ENCODE measurements at places on chromosomes 6 and 20.

DNA sequence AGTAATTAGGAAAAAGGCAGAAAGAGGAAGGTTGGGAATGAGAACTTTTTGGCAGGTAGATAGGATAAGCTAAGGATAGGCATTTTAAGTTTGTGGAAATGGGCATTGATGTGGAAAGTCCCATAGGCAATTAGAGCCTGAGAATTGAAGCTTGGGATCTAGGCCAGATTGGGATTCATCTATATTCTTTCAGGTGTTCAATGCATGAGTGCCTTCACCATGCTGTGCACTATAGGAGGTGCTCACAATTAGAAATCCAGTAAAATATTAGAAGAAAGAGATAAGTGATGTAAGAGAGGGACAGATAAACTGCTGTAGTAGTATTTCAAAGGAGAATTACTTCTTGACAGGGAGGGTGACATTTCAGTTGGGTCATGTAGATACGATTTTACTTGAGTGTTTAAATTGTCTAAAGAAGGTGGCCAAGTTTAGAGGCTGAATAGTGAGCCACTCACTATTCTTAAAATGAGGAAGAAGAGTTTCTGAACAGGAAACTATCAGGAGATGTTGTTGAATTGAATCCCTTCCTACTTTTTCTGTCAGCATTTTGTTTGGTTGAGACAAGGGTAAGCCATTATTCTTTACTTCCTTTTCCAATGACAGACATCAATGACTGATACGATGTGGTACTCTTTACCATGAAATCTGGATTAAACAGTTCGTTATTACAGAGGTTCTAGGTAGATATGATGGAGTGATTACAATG, 31.0 kb upstream of the CTAGE9 start:
- DNase-seq, result no peak

GRCh38 chr20:49028684-49029083, 17.4 kb upstream of the CSE1L start:
- DNase-seq, result no peak

DNA sequence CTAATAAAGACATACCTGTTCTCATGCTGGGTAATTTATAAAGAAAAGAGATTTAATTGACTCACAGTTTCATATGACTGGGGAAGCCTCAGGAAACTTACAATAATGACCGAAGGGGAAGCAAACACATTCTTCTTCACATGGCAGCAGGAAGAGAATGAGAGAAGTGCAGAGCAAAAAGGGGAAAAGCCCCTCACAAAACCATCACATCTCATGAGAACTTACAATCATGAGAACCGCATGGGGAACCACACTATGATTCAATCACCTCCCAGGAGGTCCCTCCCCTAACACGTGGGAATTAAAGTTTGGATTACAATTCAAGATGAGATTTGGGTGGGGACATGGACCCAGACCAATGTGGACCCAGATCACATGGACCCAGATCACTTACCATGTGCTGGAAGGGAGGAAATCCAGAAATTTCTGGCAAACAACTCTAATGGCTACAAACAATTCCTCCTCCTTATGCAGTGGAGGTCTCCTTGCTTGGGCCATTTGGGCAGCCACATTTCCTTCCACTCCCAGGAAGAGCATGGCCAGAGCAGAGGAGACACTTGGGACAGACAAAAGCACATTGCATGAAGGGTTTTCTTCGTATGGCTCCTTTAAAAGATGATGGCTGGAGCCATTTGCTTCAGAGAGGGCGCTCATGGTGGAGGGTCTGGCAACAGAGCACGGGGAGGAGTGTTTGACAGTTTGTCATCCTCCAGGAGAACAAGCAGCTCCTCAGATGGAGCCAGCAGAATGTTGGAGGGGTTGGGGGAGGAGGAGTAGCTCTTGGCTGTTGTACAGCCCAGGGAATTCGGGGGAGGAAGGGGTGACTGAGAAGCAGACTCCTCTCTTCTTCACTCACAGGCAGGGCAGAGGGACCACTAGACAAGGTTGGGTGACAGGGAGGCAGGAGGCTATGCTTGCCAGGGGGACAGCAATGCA, 30.4 kb downstream of the SERPINB9 start:
- DNase-seq, result no peak

DNA sequence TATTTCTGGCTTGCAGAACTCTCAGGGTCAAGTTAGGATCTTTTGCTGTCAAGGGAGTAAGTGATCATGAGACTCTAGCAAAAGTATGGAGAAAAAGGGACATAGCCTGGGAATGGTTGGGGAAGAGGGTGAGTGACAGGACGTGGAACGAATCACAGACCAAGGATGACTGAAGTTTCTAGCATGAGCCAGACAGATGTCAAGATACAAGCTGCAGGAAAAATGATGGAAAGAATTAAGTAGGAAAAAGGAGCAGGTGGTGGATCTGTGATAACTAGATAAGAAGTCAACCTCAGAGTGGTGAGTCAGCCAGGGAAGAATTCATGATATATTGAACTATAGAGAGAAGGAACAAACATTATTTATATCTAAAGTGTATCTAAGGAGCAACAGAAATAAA, 159.8 kb upstream of the SYNDIG1 start:
- no peak for DNase-seq

DNA sequence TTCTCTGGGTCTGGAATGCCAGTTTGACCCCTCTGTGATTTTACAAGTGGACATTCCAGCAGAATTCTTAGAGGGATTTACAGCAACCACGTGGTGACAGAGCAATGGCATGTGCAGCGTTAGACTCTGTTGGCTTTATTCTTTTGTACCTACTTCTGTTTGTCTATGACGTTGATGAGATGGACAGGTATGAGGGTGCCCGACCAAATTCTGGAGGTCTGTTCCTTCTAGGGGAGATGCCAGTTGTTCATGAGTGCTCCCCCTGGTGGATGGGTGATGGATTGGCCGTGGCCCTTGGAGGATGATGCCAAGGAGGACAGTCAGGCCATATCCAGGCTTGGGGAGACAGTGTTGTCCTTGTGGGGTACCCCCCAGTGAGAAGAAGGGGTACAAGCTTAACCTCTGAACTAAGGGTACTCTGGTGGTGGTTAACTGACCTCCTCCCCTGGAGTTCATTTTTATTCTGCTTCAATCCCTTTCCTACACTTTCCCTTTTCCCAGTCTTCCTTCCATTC, 198.6 kb downstream of the DTNBP1 start:
- peak; percentile 44 for DNase-seq

GRCh38 chr6:33739571-33739970, 7.1 kb downstream of the IP6K3 start:
- DNase-seq, result no peak

- DNase-seq, result no peak
These were observed 60.4 kb upstream of the AKAP12 start for GRCh38 chr6:151179321-151179720.

DNA sequence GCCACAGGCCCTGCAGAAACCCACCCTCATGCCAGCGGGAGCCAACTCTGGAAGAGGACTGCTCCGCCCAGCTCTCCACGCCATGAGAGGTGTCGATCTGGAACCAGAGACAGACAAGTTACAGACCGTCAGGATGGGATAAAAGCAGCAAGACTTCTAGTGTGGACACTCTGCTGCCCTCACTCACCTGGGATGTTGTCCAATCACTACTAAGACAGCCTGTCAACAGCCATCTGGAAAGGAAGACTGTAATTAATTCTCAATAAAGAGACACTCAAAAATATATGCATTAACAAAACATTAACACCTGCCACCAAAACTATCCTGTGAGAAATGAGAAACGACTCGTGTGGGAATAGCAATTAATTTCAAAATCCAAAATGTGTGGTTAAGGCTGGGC, 28.3 kb downstream of the SLC2A4RG start:
- DNase-seq, result no peak

GRCh38 chr6:71376830-71377229, 88.2 kb downstream of the OGFRL1 start:
- no peak for DNase-seq

GRCh38 chr20:33926425-33926824, 67.3 kb upstream of the RALY start:
- DNase-seq, result no peak

- no peak for DNase-seq
These were observed 1513.4 kb upstream of the DEFB115 start for GRCh38 chr20:29744071-29744470.

- DNase-seq, result no peak
These were observed 10.8 kb upstream of the MATN4 start for GRCh38 chr20:45318948-45319347.

DNA sequence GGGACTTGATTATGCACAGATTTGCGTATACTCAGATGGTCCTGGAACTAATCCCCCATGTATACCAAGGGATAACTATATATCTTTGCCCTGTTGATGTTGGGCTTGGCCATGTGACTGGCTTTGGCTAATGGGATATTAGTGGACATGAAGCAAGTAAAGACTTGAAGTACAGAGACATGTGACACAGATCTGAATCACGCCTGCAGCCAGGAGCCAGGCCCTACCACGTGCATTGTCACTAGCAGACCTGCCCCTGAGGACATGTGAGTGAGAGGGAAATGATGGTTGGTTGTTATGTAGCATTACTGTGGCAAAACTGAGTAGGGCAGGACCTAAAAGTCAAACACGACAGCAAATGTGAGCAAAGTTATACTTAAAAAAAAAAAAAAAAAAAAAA, 155.7 kb downstream of the AKAP7 start:
- no peak for DNase-seq

DNA sequence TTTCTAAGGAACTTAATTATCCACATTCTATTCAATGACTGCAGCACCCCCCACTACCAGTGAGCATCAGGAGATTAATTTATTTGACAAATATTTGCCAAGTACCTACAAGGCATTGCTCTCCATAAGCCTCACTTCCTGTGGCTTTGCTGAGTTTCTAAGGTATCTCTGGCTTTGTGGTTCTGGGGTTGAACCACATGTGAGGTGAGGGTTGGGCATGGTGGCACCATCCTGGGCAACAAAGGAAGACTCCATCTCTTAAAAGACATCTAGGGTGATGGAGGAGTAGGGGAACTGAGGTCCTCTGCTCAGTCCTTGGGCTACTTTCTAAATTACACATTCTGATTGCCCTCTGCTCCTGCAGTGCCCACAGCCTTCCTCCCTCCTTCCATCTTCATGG, 25.5 kb upstream of the WFDC2 start:
- peak; percentile 32 for DNase-seq

GRCh38 chr20:17992224-17992637, 23.4 kb downstream of the MGME1 start:
- no peak for DNase-seq

DNA sequence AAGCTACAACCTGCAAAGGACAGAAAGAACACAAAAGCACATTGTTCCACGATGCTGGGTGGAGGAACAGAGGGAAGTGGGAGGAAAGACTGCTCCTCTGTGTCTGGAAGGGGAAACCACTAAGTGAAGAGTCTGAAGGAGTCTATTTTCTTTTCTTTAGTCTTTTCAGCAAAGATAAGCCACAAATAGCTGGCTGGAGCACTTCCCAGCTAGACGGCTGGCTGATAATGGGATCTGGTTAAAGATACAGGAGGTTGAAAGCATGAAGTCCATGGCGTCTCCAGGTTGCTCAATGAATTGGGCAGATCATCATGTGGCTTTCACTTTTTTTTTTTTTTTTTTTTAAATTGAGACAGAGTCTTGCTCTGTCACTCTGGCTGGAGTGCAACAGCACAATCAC, 154.0 kb upstream of the KCNG1 start:
- no peak for DNase-seq

DNA sequence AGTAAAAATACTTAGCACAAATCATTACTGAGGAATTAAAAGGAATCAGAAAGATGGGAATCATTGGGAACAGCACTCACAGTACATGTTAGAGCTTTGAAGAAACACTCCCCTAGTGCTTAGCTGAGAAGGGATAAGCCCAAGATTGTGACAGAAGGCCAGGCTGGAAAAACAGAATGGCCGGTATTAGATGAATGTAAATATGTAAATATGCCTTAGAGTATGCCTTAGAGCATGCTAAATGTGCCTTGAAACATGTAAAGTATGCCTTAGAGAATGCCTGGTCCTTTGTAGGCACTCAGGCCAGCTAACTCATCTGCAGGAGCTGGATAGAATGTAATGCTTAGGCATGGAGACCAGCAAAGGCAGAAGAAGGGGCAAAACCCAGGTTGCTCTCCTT, 10.6 kb upstream of the TENT5A start:
- DNase-seq, result no peak

DNA sequence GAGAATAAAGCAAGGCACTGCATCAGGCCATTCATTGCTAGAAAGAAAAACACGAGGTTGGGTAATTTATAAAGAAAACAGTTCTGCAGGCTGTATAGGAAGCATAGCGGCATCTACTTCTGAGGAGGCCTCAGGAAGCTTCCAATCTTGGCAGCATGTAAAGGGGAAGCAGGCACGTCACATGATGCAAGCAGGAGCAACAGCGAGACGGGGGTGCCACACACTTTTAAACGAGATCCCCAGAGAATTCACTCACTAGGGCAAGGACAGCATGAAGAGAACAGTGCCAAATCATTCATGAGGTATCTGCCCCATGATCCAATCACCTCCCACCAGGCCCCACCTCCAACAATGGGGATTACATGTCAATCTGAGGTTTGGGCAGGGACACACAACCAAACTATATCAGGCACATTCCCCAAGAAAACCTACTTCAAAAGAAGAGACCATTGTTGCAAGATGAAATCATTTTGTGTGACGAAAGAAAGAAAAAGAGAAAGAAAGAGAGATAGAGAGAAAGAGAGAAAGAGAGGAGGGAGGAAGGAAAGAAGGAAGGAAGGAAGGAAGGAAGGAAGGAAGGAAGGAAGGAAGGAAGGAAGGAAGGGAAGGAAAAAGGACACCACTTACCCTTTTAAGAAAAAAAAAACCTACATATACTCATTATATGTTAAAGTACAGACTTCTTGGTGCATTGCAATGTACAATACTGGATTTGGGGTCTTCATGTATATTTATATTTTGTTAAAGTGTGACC, 95.9 kb upstream of the PLEKHG1 start:
- no peak for DNase-seq

DNA sequence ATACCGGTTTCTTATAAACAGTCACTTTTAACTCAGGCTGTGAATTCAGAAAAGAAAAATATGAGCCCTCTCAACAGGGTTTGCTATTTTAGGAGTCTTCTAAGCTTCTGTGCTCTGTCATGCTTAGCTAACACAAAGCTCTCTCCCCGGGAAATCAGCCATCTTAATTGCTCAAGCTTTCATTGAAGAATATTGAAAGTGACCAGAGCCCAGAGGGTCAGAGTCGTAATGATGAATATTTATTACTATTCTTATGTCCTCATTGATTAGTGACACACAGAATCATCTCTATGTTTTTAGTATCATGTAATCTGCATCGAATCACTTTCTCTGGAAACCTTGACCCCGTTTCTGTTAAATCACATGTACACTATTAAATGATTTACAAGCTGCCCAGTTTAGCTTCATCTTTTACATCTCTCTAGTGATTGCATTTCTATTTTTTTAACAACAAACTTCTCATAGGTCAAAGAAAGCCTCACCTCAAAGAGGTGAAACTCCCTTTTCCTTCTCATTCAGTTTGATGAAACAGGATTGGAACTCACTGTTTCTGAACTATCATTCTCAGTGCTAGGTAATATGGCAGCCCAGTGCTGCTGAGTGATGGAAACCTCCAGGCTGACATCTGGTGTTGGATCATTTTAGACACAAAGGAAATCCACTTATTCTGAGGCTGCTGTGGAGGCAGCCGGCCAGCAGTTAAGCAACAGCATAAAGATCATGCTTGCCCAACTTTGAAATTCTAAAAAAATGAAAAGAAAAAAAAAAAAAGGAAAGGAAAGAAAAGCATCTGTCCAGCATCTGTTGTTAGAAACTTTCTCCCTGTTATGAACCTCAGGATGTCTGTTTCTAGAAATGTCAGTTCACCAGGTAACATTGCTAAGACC, 96.3 kb downstream of the RFPL4B start:
- DNase-seq, result no peak
